ENCODE measurements at places on chromosomes 7 and 10.

GRCh38 chr7:20191391-20191869 lies 25.8 kb downstream of the MACC1 start:
- no peak for DNase-seq

GRCh38 chr10:35089611-35090161 lies 455 bp downstream of the CUL2 start:
- no peak for DNase-seq

DNA sequence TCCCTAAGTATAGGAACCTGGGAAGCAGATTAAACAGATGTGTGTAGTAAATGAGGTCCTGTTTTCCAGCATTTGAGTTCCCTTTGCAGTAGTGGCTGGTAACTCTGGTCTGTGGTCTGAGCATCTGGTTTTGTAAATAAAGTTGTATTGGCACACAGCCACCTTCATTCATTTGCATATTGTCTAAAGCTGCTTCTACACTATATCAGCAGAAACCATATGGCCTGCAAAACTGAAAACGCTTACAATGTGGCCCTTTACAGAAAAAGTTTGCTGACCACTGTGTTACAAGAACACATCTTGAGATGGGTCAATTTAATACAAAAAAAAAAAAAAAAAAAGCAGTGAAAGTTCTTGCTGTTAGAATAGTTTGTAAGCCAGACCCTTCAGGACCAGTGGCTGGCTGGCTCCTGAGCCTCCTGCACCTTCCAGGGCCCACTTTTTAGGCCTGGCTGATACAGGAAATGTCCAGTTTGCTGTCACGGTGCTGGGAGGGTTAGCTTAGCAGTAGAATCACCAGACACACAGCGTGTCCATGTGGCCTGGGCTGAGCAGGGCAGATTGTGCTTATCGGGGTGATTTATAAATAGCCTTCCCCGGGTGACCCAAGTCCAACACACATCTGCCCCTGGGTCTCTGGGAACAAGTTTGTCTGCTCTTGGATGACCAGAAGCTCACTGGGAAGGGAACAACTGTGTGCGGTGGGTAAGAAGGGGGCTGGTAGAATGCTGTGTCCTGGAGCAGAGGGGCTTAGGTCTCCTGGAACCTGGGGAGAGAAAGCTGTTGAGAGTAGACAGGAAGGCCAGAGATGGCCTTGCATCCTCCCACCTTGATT lies 1.4 kb downstream of the C10orf71 start:
- DNase-seq: no peak

DNA sequence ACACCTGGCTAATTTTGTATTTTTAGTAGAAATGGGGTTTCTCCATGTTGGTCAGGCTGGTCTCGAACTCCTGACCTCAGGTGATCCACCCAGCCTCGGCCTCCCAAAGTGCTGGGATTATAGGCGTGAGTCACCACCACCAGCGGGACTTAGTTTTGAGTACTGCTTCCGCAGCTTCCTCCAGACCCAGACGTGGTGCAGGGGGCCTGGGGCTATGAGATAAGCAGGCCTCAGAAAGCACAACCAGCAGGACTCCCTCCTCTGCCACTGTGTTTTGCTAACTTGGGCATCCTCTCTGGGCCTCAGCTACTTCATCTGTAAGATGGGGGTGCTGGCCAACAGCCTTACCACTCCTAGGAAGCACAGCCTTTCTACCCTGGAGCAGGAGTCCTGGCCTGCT lies 37.8 kb downstream of the GOLGA7B start:
- DNase-seq: no peak

- DNase-seq: no peak
These were observed 88.8 kb downstream of the FOXL3 start for GRCh38 chr7:378551-379455.

DNA sequence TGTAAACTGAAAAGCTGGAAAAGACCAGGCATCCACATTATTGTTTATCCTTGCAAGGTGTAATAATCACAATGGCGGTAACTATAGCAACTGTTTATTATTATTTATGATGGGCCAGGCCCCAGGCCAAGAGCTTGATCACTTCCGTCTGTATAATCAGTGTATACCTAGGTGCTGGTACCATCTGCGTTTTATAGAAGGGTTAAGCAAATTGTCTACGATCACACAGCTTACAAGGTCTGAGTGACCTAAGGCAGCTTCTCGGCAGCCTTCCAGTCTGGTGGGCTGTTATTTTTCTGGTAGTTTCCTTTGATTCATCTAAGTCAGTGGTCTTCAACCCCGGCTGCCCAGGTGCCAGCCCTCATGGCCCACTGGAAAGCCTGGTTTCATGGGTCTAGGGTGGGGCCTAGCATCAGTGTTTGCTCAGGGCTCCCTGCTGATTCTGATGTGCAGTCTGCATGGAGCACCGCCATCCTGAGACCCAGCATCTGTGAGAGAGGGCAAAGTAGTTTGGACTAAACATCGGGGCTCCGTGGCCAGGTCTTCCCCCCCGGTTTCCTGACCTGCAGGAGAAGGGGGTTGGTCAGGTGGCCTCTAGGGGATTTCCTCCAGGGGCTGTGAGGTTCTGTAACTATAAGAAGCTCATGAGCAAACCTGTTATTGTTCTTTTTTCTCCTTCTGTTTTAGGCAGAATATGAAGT lies 146.4 kb downstream of the RGS10 start:
- no peak for DNase-seq

- no peak for DNase-seq
These were observed 140.4 kb upstream of the NAMPT start for GRCh38 chr7:106425017-106425719.

- DNase-seq: no peak
These were observed 70.5 kb upstream of the ABI1 start for GRCh38 chr10:26931223-26931622.

DNA sequence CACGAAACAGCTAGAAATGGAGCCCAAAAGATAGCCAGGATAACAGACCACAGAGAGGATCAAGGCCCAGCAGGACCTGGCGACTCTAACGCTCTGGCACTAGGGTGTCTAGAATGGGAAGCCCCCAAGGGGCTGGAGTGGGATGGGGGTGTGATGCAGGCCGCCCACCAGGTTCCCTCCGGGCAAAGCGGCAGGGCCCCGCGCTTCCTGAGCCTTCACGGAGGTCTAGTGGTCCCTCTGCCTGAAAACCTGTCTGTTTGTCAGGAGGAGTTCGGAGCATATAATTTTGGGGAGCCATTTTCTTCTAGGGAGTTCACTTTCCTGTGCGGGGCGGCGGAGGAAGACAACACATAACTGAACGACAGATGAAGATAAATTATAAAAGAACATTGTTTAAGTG lies 48.2 kb upstream of the FXYD4 start:
- DNase-seq: no peak
